ENCODE measurements at places on chromosomes 2 and 18.

GRCh38 chr2:236501026-236501425, 68.6 kb upstream of the ACKR3 start:
- DNase-seq: no peak

DNA sequence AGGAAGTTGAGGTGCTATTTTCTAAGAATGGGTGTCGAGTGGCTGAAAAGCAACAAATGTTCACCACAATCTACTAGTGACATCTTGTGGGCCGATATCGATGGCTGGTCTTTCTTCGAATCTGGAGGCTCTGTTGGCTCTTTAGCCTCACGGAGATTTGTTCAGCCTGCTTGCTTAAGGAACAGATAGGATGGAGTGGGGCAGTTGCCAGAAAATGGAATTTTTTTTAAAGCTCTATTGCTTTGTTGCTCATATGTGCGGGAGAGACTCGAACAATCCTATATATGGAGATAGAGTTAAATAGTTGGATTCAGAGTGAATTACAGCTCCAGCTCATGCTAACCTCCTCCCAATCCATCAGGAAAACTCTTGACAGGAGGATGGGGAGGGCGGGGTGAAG, 70.9 kb upstream of the LYPD6B start:
- no peak for DNase-seq

DNA sequence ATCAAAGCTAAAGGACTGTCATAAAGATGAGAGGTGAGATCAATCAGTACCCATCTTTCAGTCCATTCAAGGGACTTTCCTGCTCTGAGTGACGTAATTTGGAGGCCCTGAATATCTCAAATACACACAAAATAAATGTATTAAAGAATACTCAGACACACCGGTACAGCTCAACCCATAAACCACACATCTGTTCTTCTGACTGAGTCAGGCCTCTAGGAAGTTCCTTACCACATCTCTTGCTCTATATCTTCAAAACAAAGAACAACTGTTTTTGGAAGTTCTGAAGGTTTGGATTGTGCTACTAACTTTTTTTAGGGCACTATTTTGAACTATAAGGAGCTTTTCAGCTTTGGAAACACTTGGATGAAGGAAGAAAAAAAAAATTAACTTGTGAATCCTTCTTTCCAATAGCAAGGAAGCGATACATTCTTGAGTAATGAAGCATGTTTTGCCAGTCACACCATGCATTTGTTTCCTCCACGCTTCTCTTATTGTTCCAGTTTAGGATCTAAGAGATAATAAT, 866.5 kb upstream of the VRK2 start:
- DNase-seq: no peak

GRCh38 chr2:215466097-215466909, 30.4 kb upstream of the FN1 start:
- no peak for DNase-seq

DNA sequence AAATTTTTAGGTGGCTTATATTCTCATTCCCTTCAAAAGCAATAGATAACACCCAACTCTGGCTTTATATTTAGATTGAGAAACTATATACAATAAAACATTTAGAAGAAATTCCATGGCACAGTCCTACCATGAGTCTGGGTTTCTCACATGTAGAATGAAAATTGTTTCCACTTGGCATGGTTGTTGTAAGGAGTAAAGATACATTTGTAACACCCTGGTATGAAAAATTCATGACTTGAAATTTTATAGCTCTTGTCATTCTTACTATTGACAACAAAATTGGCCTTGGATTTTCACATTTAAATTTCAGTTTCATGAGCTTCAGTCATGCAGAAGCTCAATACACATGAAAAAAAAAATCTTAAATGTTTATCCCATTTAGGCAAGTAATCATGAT, 92.5 kb upstream of the CBLN2 start:
- no peak for DNase-seq

GRCh38 chr18:13328213-13328612, 109.7 kb downstream of the LDLRAD4 start:
- no peak for DNase-seq

DNA sequence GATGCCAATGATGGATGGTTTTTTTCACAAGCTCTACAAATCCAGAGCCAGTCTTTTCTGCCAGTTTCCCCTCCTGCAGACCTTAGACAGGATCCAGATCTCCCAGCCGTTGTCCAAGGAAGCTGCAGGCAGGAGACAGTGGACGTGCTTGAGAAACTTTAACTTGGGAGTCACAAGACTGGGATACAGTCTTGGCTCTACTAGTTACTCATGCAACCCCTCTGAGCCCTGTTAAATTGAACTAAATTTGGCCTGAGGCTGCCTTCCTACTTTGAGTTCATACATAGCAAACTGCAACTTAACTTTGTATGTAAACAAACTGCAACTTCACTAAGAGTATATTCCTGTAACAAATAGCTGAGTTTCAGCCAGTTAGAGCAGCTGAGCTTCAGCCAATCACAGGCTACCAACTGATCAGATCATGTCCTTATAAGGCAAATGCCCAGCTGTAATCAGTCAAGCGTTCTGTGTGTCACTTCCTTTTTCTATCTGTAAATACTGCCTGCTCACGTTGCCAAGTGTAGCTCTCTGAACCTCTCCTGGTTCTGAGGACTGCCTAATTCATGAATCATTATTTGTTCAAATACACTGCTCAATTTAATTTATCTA, 140.9 kb downstream of the CAPN13 start:
- peak; percentile 8 for DNase-seq

GRCh38 chr18:45066886-45067285, 386.2 kb downstream of the SETBP1 start:
- no peak for DNase-seq

GRCh38 chr2:24509425-24509824, 18.4 kb downstream of the NCOA1 start:
- no peak for DNase-seq

DNA sequence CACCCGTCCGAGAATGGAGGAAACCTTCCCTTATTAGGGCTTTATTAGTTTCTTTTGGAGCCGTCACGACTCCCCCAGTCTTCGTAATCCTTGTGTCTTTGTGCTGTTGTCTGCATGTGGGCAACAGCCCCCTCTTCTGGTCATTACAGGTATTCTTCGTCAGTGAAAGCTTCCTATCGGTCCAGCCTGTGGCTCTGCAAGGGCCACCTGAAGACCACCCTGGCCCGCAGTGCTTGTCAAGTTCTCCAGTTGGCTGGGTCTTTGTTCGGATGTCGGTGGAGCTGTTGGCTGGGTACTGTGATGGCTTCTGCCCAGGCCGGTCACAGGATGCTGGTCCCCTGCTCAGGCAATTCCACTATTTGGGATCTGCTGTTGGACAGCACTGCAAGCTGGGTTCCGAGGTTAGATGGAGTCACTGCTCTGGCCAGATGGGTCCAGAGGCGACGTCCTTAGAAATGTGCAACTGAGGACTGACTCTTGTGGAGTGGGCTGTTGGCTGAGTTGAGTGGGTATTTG, 19.2 kb downstream of the E2F6 start:
- peak; percentile 17 for DNase-seq

DNA sequence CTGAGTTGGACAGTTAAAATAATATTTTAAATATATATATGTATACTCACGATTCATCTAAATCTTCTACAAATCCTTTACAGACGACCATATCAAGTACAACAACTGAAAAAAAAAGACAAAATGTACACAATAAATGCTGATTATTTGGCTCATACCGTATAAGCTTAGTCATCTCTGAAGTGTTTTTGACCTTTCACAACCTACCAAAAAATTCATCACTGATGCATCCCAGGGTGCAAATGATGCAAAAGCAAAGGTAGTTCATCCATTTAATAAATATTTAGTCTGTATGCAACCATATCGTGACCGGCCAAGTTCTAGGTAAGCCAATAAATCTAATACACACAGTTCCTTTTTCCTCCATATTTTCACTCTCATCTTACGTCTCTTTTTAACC, 1.1 kb downstream of the TMX3 start:
- no peak for DNase-seq

- DNase-seq: no peak
These were observed 49.1 kb upstream of the CTDP1 start for GRCh38 chr18:79630281-79631095.

GRCh38 chr2:145303536-145303935, 783.6 kb upstream of the ZEB2 start:
- DNase-seq: no peak

DNA sequence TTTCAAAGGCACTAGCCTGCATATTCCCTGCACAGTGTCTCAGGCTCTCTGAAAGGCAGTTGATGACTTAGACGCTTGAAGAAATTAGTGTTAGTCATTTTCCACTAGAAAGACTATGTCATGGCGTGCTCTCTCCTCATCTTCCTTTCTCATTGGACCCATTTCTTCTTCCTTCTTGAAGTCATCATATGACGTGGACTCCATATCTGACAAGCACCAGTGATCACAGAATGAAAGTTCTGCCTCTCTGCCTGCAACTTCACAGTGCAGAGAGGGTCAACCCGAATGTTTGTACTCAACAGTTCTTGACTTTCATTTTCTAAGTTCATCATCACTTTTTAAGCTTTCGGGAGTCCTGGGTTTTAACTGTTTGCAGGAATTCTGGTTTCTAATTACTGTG, 63.7 kb upstream of the CYRIA start:
- no peak for DNase-seq

DNA sequence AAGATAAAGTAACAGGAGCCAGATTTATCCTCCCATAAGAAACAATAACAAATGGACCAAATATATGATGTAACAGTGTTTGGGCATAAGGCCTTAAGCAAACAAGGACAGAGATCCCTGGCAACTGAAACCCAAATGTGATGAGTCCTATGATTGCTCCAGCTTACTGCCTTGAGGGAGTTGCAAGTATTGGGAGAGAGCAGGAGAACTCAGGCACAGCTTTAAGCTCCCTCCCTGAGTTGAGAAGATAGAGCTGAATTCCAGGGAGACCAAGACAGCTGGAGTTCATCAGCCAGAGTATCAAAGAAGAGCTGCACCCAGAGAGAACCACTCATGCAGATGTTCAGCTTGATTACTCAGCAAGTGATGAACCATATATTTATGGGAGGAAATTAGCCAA, 814.5 kb upstream of the RAB6C start:
- no peak for DNase-seq

DNA sequence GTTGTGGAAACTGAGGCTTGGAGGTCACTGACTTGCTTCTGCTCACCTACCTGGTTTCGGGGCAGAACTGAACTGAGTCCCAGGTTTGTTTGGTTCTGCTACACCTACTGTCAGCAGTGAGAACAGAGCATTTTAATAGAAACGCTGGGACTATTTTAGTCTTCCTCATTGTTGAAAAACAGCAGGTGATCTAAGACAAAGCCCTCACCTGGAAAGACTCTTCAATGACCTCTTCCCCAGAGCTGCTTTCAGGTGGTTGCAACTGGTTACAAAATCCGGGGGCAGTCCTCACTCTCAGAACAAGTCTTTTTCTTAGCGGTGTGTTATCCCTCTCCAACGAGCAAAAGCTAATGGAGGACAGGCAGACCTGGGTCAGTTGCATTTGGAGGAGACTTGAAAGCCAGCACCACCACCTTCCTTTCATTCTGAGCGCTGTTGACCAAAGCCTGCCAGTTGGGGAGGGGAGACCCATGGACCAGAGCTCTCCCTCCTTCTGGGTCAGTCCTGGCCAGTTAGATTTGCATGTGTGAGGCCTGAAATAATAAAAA, 217.0 kb downstream of the NCK2 start:
- no peak for DNase-seq

- no peak for DNase-seq
These were observed 415.0 kb upstream of the NRP2 start for GRCh38 chr2:205267323-205267722.

DNA sequence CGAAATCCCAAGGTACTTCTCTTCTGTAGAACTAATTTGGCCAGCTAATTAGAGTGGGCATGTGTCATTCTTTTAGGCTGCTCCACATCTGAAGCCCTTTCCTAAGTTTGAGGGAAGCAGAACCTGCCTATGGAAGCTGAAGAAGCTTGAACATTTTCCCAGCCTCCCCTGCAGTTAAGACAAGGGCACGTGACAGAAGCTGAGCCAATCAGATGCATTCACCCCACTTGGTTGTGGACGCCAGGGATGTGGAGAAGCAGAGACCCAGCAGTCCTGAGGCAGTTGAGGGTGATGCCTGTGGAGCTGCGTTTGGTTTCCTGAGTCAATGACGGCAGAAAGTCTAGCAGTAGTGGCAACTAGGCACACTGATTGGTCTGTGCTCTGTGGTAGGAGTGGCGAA, 26.1 kb upstream of the CERS6 start:
- no peak for DNase-seq

DNA sequence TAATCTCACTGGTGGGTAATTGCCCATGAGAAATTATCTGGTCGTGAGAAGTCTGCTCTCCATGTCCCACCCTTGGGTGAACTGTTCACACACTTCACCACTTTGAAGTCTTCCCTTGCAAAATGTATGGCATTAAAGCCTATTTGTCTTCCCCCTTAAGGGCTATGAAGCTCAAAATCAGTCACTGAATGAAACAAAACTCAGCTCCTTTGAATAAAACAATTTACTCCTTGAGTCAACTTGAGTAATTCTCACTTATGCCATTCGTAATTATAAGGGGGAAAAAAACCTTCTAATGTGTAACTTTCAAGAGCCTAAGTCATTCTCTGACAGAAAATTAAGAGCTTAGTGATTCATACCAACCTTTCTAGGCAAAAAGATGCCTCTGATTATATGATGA, 48.8 kb upstream of the REL start:
- DNase-seq: no peak

DNA sequence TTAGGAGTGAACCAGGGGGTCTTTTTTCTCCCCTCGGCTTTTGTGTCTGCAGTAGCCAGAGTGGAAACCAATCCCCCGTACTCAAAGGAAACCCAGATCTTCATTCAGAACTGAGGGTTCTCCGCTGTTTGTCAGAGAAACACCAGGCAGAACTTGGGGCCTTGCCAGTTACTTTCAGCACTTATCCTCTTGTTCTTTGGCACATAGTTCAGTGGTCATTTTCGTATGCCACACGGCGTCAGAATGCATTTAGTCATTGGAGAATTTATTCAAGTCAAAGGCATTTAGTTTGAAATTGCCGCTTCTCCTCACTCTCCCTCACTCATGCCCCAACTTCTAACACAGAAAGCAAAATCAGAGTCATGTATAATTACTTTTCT, 102.9 kb downstream of the CABLES1 start:
- DNase-seq: no peak

DNA sequence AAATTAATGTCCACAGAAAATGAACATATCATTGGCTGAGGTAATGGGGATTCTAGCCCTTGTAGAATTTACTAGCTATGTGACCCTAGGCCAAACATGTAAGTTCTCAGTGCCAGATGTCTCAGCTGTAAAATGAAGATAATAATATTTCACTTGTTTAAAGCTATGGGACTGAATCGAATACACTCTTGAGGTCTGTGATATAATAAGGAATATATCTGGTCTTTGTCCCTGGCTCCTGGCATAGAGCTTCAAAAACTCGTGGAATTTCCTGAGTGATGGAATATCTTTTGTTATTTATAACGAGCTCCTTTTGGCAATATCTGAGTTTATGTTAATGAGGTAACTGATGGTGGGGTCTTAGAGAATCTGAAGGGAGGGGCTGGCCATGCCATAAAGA, 201.4 kb upstream of the CYP26B1 start:
- DNase-seq: no peak

DNA sequence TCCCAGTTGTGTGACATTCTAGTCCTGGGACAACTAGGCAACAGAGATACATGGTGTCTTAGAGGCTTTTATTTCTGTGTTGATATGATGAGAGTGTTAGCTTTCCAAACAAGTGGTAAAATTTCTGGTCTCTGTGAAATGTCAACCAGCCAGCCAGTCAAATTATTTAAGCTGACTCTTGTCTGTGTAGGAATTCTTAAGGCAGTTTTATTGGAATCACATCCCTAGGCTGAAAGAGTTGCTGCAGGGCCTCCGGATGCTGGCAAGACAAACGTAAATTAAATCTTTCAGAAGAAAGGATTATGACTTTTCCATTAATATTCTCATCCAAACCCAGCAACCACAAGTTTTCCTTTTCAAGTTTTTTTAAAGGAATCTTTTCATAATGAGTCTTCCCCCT, 44.6 kb downstream of the SERPINB7 start:
- DNase-seq: no peak

Measured in COR-L47 (cell line).